Nucleus accumbens (tissue), 56 donors: ENCODE measurements at places on chromosomes 13 and 19.
A peak's percentile ranks its signal among the peaks of the same experiment; 100 is the strongest.

- DNase-seq = no peak
Observed at GRCh38 chr13:38210928-38211596, 138.6 kb upstream of the UFM1 start.

GRCh38 chr13:27007166-27007565 is 164.4 kb downstream of the USP12 start:
- DNase-seq = no peak

DNA sequence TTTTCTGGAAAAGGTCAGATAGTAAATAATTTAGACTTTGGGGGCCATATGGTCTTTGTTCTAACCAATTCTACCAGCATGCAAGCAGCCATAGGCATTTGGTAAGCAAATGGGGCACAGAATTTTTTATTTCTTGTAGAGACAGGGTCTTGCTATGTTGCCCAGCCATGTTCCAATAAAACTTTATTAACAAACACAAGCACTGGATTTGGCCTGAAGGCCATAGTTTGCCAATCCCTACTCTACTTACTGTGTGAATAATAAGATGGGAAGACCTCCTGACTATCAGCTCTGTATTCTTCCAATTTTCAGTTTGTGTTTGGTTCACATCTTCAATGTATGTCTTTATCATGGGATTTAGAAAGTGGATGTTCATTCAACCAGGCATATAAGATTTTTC is 53.0 kb upstream of the SERP2 start:
- DNase-seq = no peak

- no peak for DNase-seq
Observed at GRCh38 chr19:12544401-12544876, 6.8 kb downstream of the ZNF564 start.

DNA sequence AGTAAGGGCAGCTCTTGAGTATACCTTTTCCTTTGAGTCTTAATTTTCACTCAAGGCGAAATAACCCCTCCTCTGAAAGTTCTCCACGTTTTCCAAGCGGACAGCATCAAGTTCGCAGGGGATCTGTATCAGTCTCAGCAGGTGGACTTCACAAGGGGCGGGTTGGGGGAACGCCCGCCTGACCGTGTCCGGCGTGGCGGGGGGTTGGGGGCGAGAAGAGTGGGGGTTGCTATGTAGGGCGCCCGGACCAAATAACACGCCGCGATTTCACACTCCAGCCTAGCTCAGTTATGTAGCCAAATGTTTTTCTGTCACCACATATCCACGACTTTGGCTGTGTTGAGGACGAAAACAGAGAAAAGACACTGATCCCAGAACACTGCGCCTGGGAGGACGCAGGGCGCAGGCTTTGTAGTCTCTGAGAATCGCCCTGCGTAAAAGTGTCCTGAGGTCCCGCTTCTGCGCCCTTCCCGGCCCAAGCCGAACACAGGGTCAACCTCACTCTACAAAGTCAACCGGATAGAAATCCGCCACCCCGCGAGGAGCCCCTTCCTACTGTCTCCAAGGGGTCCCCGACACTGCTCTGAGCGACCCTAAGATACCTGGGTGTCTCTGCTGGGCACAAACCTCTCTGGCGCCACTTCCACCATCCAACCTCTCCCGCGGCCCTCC is 524 bp downstream of the RUBCNL start:
- DNase-seq = no peak

- DNase-seq = peak; percentile 58
Observed at GRCh38 chr19:18049385-18049784, 37.3 kb downstream of the IL12RB1 start.

- DNase-seq = no peak
Observed at GRCh38 chr13:44171156-44171555, 202.5 kb upstream of the SERP2 start.

DNA sequence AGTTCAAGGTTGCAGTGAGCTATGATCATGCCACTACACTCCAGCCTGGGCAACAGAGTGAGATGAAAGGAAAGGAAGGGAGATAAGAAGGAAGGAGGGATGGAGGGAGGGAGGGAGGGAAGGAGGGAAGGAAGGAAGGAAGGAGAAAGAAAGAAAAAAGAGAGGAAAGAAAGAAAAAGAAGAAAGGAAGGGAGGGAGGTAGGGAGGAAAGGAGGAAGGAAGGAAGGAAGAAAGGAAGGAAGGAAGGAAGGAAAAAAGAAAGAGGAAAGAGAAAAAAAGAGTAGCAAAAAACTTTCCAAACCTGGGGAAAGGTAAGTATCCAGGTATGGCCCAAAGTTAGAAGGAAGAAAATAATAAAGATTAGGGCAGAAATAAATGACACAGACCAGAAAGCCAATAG is 7.1 kb downstream of the ZFP14 start:
- no peak for DNase-seq

DNA sequence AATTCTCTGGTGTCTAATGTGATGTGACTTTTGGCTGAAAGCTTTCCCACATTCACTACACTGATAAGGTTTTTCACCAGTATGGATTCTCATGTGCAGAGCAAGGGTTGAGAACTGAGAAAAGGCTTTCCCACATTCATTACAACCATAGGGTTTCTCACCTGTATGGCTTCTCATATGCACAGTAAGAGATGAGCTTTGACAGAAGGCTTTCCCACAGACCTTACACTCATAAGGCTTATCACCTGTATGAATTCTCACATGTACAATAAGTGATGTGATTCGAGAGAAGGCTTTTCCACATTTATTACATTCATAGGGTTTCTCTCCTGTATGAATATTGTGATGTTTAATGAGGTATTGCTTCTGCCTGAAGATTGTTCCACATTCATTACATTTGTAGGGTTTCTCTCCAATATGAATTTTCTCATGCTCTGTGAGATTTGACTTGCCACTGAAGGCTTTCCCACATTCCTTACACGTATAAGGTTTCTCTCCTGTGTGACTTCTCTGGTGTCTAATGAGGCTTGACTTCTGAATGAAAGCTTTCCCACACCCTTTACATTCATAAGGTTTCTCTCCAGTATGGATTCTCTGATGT is 14.0 kb downstream of the ZNF260 start:
- DNase-seq = no peak

DNA sequence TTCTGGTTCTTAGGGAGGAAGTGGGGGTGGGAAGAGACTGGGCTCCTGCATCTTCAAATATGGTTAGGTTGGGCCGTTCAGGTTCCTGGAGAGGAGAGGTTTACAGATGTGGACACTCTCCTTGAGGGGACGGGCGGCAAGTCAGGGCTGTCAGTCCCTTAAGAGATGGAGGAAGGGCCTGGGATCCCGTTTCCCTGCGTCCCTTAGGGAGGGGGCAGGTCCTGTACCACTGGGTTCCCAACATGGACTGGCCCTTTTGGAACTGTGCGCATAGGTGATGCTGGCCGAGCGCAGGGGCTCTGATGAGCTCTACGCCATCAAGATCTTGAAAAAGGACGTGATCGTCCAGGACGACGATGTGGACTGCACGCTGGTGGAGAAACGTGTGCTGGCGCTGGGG is 10.9 kb upstream of the CACNG7 start:
- no peak for DNase-seq

- no peak for DNase-seq
Observed at GRCh38 chr13:29136341-29136740, 316.2 kb downstream of the MTUS2 start.

GRCh38 chr13:108322206-108322824 is 52.8 kb downstream of the TNFSF13B start:
- DNase-seq = no peak

- DNase-seq = no peak
Observed at GRCh38 chr13:109243311-109243951, 543.0 kb downstream of the IRS2 start.
